ENCODE measurements at places on chromosomes 12 and 14.
A peak's percentile ranks its signal among the peaks of the same experiment; 100 is the strongest.

DNA sequence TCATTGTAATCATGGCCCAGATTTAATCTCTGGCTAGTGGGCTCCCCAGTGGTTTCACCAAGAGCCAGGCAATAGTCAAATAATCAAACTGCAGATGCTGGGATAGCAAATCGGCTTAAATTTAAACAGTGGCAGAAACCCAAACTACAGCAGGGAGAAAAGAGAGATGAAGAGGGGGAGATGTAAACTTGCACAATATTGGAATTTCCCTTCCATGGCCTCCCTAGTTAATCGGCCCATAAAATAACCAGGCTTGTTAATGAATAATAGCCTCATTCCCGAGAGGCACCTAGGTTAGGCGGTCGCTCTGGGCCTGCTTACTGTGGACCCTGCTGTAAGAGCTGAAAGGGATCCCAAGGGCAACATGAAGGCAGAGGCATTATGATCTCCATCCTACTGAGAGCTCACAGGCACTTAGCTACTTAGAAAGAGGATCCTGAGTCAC is 116.2 kb downstream of the NUAK1 start:
- DNase-seq = no peak

- no peak for DNase-seq
These were observed 22.9 kb downstream of the SPTLC2 start for GRCh38 chr14:77593501-77593961.

DNA sequence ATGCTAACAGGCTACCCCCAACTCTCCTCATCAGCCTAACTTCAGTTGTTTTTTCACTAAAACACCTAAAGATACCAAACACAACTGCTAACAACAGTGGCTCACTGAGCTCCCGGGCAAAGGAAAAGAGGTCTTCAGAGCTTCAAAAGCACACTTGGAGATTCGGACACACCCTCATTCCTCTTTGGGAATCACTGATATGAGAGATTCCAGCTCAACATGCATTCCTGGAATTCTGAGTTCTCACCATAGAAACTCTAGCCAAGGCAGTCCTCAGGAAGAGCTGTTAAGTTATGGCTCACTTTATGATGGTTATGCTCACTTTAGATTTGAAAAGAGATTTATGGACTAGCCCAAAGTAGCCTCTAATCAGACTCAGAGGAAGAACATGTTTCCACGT is 40.1 kb downstream of the STXBP6 start:
- no peak for DNase-seq

- no peak for DNase-seq
These were observed 98.7 kb upstream of the PLXNC1 start for GRCh38 chr12:94049718-94050117.

GRCh38 chr12:84696908-84697540 is 215.6 kb downstream of the SLC6A15 start:
- no peak for DNase-seq

- no peak for DNase-seq
These were observed 53.9 kb upstream of the STRN3 start for GRCh38 chr14:31080056-31080455.

- DNase-seq = no peak
These were observed 291.7 kb upstream of the FAR2 start for GRCh38 chr12:28857369-28857768.

DNA sequence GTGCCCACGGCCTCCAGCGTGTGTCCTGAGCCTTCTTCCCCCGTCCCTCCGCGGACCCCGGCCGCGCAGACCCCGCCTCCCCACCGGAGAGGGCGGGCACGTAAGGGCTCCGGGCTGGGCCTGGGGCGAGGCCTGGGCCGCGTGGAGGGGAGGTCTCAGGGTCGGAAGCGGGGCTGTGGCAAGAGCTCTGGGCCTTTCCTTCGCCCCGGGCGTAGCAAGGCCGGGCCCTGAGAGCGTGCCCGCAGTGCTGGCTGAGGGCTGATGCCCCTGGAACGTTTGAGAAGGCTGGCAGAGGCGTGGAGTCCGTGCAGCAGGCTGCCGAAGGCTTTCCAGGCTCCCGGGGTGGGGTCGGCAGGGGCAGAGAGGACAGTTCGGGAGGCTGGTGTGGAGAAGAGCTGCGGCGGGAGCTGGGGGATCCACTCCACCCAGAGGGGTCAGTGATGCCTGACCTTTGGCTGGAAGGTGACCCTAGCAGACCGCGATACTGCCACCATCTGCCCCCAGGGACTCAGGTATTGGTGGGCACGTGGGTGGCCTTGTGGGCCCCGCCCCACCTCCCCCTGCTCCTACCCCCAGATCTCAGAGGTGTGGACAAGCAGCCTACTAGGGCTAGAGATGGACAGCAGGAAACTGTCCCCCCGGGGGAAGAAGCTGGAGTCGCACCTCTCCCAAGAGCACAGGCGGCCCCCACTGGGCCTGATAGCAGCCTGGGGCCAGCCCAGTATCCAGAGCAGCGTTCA is 558 bp downstream of the TEX22 start:
- DNase-seq = peak; percentile 59

DNA sequence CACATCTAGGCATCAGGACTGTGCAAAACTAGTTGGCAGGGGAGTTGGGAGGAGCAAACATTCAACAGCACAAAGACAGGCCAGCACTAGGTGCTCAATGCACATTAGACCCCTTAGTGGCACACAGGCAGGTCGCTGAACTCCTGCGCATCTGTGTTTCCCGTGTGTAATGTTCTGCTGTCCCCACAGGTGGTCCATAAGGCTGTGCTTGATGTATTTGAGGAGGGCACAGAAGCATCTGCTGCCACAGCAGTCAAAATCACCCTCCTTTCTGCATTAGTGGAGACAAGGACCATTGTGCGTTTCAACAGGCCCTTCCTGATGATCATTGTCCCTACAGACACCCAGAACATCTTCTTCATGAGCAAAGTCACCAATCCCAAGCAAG is 11.2 kb downstream of the SERPINA3 start:
- no peak for DNase-seq

DNA sequence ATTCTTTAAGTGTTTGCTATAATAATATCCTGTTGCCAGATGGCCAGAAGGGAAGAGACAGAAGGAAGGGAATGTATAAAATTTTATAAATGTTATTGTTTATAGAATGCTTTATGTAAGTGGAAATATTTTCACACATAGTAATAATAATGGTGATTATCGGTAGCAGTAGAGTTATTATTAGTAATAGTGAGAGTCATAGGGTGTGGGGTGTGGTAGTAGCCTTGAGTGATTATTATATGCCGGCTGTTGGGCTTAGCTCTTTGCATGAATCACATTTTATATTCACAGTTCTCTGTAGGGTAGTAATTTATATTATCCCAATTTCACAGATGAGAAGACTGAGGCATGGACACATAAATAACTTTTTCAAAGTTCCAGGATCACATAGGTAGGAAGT is 391.4 kb downstream of the C12orf75 start:
- no peak for DNase-seq

- DNase-seq = peak; percentile 17
These were observed 200.7 kb upstream of the FOXN3 start for GRCh38 chr14:89617481-89618329.

GRCh38 chr12:131129839-131130238 is 176.1 kb downstream of the ADGRD1 start:
- no peak for DNase-seq

- no peak for DNase-seq
These were observed 132.5 kb downstream of the FOXN3 start for GRCh38 chr14:89284333-89285058.

DNA sequence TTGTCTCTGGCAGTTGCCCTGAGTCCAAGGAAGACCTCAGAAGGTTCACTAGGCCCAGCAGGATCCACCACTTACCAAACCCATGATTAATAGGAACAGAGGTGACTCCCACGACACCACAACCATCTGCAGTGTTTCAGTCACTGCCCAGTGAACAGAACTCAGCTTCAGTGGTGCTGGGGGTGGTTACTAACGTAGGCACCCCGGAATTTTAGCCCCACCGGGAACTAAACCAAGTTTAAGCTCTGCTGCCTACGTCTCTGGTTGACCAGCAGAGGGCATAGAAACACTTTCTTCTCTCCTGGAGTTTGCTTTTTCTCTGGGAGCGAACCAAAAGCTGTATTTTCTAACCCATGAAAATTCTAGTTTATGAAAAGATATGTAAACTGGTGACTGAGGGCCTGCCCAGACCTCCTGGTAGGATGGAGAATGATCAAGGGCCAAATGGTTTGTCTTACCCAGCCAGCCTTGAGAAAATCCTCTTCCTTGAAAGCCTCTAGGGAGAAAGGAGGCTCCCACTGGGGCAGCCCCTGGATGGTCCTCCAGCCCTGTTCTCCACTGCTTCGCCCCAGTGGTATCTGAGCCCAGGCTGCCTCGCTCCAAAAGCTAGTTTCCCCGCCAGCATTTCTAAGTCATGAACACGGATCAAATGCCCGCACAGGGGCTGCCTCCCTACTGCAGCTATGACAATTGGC is 379.8 kb downstream of the DPF3 start:
- no peak for DNase-seq

DNA sequence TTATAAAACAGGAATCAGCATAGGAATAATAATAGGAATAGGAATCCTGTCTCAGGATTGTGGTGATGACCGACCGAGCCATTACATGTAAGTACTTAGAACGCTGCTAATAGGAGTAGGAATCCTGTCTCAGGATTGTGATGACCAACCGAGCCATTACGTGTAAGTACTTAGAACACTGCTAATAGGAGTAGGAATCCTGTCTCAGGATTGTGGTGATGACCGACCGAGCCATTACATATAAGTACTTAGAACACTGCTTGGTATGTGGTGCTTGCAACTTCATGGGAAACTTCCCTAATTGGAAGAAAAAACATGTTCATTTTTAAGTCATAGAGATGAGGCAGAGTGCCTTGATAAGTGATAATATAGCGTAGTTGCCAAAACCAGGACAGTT is 30.0 kb downstream of the ELK3 start:
- no peak for DNase-seq

DNA sequence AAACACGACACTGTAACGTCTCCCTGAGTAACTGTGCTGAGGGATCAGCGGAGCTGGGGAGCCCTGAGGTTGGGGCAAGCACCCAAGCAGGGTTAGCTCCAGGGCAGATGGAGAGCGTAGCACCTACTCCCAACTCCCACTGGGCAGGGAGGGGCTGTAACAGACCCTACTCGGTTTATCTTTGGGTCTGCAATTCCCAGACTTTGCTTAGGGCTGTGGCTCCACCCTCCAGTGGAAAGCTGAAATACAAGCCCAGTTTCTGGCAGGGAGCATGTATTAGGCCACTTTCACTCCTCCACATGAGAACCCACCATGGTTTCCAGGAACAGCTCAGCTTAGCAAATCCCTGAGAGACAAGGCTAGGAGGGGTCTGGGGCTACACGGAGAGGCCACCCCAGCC is 17.3 kb upstream of the TC2N start:
- no peak for DNase-seq

DNA sequence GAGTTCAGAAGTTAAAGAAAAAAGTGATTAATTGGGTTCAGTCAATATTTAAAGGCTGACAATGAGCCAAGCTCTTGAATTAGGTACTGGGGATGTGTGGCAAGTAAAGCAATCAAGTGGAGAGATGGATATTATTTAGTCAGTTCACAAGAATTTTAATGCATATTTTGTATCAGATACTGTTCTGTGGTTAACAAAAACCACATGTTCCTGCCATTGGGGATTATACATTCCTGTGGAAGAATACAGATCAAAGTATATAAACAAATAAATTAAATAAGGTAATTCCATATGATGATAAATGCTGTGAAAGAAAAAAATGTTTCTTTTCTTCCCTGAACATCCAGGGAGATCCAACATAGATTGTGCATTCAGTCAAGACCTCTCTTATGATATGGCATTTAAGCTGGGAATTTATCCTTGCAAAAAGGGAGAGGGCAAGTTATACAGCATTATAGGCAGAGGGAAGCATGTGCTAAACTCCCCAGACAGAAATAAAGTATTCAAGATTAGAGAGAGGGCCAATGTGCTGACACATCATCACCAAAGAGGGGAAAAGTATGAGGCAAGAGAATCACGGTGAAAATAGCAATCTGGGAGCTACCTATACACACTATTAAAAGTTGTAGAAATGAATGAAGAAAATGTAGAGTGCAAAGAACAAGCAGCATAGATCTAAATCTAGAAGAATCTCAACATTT is 17.6 kb upstream of the A2M start:
- DNase-seq = no peak

DNA sequence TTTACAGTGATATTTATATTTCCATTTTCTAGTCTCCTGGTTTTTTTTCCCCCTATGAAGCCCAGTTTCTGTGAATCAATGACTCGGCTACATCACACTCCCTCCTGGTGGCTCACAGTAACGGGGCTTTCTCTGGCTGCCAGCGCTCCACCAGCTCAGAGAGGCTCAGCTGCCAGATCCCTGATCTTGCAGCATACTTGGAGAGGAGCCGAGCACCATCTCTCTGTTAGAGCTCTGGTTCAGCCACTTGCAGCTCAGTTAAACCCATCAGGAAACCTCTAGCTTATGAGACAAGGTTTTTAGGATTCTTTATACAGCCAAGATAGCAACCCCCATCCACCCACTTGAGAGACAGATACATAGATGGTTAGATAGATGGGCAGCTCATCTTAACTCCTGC is 74.6 kb downstream of the CIT start:
- DNase-seq = no peak

GRCh38 chr12:29831173-29831572 is 47.4 kb upstream of the TMTC1 start:
- no peak for DNase-seq

- DNase-seq = no peak
These were observed 839 bp downstream of the FICD start for GRCh38 chr12:108515916-108516315.

GRCh38 chr12:100545092-100545491 is 28.4 kb upstream of the GAS2L3 start:
- no peak for DNase-seq

- no peak for DNase-seq
These were observed 3.7 kb downstream of the KERA start for GRCh38 chr12:91053951-91054715.

DNA sequence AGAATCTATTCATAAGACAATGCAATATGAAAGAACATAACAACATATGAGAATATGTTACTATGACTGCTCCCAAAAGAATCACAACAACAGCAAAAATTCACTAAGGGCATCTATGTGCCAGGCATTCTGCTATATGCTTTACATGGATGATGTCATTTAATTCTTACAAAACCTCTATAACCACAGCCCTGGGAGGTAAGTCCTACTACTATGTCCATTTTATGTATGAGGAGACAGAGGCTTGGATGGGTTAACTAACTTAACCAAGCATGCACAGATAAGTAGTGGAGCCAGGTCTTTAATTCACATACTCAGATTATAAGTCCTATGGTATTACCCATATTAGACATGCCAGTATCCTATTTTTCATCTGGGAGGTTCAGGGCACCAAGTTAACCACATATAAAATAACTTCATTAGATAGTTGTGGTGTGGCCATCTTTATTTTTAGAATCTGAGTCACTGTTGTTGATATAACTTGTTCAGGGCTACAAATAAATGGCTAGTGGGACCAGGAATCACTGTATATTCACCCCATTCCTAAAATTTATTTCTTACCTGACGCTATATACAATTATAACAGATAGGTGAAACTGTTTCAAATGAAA is 33.2 kb upstream of the RAD51AP1 start:
- DNase-seq = no peak
